ENCODE measurements at places on chromosomes 5 and 9.

DNA sequence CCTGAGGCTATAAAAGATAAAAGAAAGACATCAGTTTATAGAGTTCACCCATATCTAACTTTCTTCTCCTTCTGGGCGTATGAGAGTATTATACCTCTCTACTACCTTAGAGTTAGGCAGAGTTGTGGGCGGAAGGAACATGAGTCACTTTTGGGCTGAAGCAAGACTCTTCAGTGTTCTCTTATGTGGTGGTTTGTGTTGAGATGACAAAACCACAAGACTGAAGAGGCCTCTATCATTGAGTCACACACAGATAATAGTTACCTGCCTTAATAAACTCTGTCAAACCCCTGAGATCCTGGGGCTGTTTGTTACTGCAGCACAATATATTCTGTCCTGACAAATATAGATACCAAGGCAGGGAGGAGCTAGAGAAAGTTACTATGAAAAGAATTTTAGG is 184.2 kb downstream of the EFNA5 start:
- peak; percentile 17 for DNase-seq

DNA sequence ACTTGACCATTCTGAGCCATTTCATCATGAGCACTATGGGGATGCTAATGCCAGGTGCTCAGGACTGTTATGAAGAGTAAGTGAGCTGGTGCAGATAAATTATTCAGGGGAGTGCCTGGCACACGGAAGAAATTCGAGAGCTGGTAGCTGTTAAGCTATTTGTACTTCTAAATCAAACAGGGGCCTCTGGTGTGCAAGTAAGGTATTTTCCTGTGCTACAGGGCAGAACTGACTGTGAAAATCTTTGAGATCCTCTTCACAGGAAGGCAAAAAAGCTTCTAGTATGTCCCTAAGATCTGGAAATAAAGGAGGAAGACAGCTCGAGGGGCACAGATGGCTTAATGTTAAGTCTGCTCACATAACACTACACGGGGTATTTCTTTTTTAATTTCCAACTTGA is 106.3 kb upstream of the SPOCK1 start:
- DNase-seq: no peak

DNA sequence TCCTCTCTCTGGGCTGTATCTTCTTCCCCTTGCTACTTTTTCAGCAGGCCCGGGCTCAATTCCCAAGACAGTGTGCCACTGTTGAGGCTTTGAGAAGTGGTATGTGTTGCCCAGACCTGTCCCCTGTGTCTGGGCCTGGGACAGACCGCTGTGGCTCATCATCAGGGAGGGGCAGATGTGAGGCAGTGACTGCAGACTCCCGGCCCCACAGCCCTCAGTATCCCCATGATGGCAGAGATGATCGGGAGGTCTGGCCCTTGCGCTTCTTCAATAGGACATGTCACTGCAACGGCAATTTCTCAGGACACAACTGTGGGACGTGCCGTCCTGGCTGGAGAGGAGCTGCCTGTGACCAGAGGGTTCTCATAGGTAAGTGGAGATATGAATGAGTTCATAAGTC is 828 bp downstream of the TYRP1 start:
- no peak for DNase-seq

DNA sequence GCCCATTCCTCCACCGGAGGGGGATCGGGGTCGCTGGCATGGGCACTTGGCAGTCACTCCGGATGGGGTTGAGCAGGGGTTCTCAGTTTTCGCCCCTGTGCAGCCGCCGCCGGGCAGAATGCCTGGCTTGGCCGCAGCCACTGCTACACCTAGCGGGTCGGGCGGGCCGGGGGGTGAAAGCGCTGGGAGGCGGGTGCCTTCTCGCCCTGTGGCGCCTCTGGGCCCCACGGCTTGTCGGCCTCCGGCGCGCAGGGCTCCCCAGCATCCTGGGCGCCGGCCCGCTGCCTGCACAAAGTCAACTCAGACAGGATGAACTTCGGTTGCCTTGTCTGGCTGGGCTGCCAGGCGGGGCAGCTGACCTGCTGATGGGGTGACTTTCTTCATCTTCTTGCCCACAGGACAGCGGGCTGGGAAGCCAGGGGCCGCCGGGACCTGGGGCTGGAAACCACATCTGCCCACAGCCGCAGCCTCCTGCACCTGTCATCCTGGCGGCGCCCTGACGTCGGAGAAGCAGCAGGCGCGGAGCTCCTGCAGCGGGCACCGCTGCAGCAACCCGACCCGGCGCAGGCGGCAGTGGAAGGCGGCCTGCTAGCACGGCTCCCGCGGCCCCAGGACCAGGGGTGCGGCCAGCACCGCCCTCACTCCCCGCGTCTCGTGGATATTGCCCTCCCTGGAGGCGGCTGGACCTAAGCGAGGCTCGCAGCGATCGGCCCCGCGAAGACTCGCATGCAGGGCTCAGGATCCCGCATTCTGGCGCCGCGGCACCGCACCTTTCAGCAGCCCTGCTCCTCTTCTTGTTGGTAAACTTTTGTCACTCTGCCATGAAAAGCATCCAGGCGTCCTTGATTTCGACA is 1.3 kb upstream of the ANKRD18A start:
- peak; percentile 41 for DNase-seq

DNA sequence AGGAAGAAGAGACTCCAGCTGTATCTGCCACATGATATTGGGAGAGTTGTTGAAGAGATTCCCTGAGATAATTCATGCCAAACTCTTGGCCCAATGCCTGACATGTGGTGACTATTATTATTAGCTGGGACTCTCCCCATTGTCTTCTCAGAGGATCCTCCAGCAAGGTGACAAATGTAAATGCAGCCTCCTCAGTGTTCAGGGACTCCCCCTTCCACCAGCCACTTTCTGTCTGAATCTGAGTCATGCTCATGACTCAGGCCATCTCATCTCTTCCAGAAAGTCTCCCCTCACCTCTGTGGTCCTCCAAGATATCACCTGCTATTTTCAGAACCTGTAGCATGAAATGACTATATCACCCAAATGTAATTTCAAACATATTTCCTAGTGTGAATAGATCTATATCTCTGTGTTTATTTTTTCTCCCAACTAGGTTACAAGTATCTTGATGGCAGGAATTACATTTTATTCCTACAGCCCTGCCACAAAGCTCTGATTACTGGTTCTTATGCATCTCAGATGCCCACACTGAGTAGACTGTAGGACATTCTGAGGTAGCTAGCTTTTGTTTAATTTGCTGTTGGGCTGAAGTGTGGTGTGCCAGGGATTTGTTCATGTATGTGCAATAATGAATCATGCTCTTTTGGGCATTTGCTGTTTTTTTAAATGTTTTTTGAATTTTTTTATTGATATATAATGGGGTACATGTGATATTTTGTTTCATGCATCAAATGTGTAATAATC is 126.6 kb upstream of the IL12B start:
- peak; percentile 41 for DNase-seq

- DNase-seq: no peak
Observed at GRCh38 chr5:17178373-17178675, 39.1 kb upstream of the BASP1 start.

GRCh38 chr5:112996830-112997374 is 20.3 kb downstream of the DCP2 start:
- DNase-seq: no peak

DNA sequence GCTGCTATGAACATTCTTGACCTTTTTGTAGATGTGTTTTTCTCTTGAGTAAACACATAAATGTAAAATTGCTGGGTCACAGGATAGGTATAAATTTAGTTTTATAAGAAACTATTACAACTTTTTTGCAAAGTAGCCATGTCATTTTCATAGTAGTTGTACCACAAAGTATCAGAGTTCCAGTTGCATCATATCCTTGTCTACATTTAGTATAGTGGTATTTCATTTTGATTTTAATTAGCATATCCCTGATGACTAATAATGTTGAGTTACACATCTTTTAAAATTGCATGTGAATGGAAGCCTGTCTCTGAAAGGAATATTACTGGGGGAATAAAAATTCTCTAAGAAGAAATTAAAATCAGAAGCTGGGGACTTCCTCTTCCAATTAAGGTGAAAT is 85.4 kb downstream of the TMEM161B start:
- DNase-seq: no peak

- DNase-seq: no peak
Observed at GRCh38 chr5:156584871-156585270, 257.9 kb downstream of the SGCD start.
